NCI-H1417 (cell line): ENCODE measurements at places on chromosomes 3 and 15.

DNA sequence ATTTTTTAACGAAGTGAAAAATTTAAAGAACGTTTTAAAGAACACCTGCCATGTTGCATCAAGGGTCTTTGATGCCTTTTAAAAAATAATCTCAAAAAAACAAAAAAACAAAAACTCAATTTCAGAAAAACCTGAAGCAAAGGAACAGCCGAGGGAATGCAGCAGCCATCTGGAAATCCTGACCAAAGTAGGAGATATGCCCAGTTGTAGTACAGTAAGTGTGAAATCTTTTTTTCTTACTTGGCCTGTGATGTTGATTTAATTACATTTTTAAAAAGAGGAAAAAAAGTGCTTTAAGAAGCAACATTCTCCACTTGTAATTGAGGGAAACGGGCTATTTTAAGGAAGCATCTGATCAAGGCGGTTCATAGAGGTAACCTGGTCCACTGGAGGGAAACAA is 213.7 kb upstream of the GAP43 start:
- no peak for DNase-seq

- no peak for DNase-seq
These were observed 194.0 kb downstream of the BBX start for GRCh38 chr3:107716734-107717133.

GRCh38 chr3:140424726-140425125 is 253.1 kb upstream of the TRIM42 start:
- no peak for DNase-seq

DNA sequence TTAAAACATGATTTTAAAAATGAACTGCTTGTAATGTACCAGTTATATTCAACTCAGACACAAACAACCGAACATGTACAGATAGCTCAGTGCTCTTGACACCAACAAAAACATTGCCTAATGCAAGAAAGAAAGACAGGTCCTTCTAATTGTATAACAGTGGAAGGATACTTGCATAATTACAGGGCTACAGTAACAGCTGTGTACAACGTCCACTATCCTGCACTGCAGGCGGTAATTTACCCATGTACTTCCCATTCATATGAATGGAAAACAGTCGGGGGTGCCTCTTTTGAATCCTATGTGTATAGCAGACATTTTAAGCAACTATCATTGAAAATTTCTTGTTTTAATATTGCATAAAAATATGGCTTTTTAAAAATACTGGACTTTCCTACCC is 41.1 kb upstream of the PLSCR5 start:
- peak; percentile 79 for DNase-seq

- DNase-seq, result no peak
These were observed 128.1 kb downstream of the RPL22L1 start for GRCh38 chr3:170741756-170742529.
